ENCODE measurements at places on chromosomes 4 and X.

GRCh38 chr4:20122198-20122988 lies 129.3 kb upstream of the SLIT2 start:
- DNase-seq: no peak

GRCh38 chr4:954211-955020 lies 19.0 kb downstream of the DGKQ start:
- DNase-seq: no peak

GRCh38 chr4:134202166-134202956 lies 772 bp upstream of the PABPC4L start:
- DNase-seq: no peak

DNA sequence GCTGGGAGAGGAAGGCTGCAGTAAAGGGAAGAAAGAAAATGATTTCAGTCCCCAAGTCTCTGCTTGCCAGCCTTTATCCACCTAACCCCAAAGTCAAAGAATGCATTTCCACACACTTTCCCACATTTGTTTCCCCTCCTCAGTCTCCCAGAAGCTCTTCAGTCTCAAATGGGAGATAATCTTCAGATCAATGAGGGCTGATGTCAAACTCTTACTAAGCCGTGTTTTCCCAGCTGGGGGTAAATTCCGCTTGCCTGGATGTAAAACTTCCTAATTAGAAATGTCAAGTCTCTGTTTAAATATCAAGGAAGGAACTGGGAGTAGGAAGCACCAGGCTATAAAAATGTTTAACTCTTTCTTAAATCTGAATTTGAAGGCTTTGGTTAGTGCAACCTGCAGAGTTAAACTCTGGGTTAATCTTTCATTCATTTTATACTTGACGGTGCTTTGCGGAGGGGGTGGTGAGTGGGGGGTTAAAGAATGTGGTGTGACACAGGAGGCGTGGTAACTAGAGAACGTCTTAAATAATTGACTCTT lies 601.4 kb upstream of the ACTRT1 start:
- DNase-seq: no peak

DNA sequence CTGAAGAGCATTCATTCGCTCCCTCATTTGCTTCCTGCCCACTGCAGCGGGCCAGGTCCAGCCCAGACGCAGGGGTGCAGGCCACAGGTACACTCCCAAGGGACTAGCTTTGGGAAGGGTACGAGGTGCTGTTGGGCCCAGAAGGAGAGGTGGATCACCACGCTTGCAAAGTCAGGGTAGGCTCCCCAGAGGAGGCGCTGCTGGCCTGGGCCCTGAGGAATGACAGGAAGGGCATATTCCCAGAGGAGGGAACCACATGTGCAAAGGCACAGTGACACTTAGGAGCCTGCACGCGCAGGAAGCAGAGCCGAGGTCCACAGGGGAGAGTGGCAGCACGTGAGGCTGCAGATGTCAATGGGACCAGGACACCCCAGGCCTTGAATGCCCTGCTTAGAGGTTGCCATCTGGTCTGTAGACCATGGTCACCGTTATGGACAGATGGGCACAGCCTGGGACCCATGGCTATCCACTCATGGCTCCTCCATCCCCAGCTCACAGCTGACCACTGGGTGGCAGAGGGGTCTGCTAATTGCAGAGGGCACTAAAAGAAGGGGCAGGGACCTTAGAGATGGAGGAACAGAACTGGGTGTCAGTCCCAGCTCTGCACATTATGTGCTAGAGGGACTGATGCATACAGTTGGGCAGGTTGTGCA lies 7.9 kb downstream of the HTRA3 start:
- no peak for DNase-seq

GRCh38 chr4:134117392-134118183 lies 84.0 kb downstream of the PABPC4L start:
- DNase-seq: no peak

Data from hematopoietic multipotent progenitor cell treated with erythropoietin and hydrocortisone succinate and interleukin-3 and kit ligand, for 17 days (in vitro differentiated cells).